ENCODE measurements at places on chromosomes 6 and 20.

DNA sequence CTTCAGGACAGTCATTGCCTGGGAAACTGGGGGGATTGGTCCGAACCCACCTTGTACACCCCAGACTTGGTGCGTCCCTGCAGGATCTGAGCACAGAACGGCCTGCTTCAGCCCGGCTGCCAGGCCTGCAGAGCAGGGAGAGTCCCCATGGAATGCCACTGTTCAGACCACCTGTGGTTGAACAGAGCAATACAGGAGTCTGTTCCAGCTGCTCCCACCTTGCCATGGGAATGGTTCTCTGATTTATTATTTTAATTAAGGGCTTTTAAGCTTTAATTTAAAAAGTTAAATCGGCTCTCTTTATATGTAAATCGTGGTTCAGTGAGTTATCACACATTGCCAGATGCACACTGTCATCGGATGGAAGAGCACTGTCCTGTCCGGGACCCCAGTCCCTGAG, 310.4 kb downstream of the CDH4 start:
- no peak for DNase-seq

DNA sequence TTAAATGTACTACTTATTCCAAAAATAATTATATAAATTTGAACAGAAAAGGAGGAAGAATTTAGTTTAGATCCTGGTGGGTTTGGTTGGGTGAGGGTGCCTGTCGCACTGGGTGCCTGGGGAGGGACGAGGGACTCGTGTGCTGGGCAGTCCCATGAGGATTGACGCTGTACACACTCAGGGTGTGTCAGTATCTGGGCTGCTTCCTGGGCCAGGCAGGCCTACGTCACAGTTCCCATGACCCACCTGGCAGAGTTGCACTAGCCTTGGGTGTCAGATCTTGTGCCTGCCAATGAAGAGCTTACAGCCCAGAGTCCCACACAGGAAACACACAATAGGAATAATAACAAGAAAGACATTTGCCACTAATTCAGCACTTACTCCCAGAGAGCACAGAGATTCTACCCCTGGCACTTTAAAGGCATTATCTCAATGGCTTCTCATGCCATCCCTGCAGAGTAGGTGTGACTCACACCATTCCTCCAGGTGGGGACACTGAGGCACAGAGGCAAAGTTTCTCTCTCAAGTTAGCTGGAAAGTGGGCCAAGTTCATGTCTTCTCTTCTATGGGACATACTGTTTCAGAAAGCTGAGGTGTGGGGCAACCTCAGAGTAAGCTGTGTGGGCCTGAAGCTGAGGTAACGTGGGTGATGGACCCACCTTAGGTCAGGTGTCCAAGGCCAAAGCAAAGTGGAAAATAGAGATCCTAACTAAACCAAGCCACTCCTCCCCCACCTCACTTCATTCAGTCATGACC, 1.3 kb upstream of the SDCBP2 start:
- DNase-seq = no peak

DNA sequence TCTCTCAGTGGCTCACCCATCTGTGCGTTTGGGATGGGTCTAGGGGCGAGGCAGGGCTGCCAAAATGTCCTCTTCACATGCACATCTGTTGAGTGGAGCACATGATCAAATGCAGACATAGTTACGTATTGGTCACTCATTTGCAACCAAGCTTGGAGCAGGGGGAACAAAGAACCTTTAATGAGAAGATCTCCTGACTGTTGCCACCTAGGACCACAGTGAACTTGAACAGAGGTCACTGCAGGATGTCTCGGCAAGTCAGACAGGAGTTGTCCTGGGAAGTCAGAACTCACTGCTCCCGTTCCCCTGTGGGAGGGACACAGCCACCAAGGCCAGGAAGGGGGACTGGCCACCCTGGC, 73.4 kb downstream of the SSR1 start:
- no peak for DNase-seq

DNA sequence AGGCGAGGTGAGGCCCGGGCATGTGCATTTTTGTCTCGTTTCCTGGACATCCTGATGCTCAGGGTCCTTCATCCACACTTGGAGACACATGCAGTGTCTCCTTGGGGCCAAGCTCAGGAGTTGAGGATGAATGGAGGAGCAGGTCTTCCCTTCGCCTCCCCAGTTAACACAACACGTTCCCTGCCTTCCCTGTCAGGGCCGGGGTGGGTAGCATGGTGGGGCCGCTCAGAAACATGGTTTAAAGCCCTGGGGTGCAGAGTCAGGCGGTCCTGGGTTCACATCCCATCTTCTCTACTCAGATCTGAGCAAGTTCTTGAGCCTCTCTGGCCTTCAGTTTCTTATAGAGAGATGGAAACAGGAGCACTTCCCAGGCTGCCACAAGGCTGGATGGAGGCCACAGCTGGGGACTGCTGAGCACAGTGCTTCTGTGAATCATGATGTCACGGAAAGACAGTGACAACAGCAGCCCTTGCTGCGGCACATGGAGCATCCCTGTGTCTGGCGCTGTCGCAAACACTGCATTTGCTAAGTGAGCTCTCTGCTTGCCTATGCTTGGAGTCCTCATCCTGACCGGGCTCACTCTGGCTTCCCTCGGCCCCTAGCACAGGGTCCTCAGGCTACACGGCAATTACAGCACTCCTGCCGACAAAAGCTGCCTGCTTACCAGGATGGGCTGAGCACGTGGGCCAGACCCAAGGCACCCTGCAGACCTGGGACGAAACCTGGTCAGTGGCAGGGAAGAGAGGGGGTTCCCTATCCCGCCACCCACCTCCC, 45.6 kb upstream of the STX16 start:
- no peak for DNase-seq

DNA sequence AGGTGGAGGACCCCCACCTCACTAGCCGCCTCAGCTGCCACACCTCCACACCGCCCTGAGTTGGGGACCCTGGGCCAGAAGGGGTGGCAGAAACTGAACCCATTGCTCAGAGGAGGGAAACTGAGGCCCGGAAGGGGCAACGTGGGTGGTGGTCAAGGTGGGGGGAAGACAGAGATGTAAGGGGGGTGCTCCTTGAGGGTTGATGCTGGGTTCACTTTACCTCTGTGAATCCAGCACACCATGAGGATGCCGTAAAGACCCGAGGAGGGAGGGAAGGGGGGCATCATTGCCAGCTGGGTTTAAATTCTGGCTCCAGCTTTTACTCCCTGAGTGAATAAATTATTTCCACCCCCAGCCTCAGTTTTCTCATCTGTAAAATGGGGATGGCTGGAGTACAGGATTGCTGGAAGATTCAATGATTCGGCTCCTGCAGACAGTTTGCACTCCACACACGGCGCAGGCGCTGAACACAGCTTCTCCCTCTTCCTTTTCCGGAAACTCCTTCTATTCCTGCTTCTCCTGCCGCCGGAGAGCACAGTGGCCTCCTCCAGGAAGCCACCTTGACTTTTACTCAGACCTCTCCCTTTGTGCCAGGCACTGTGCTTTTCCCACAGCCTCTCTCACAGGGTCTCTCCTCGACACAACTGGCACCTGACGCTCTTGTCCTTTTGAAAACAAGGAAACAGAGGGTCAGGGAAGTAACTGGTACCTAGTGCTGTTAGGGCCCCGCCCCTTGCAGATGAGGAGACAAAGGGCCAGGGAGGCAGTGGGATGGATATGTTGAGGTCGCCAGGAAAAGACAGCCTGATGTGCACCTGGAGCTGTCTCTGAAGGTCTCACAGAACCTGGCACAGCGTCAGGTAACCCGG, 59.4 kb downstream of the UBE2V1 start:
- DNase-seq = no peak

- no peak for DNase-seq
Measured at GRCh38 chr6:162387718-162388382, 339.7 kb downstream of the PRKN start.

DNA sequence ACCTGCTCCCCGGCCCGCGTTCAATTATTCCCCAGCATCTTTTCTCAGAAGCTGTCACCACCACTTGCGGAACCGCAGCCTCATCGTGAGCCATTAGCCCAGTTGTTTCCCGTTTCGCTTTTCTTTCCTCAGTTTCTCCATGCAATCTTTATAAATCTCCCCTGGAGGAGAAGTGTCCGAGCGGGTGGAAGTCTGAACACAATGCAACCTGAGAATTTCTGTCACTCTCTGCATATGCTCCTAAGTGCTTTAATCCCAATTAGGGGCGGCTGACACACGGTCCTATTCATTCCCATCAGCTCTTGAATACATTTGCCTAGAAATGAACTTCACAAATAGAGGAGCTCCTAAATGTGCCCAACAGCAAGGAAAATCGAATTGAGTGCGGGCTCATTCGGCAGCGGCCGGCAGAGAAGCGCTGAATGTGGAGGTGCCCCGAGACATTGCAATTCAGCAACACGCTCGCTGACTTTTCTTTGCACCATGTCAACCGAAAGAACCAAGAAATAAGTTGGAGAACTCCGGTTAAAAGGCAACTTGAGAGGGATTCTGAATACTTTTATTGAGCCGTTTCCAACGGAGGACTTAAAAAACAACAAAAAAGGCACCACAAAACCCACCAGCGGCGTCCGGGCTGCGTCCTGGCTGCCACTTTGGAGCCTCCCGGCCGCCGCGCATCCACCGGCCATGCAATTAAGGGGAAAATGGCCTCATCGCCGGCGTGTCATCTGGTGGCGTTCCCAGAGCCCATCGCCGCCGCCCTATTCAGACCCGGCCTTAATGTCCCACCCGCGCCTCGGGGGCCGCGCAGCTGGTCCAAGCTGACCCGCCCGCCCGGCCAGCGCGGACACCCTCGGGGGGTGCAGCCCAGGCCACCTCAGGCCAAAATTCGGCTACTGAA, 3.9 kb upstream of the PRDM13 start:
- DNase-seq = no peak

- no peak for DNase-seq
Measured at GRCh38 chr6:17149571-17149970, 47.7 kb downstream of the STMND1 start.

- no peak for DNase-seq
Measured at GRCh38 chr6:63975699-63976098, 340.1 kb downstream of the PHF3 start.

- no peak for DNase-seq
Measured at GRCh38 chr6:5423251-5423650, 161.9 kb downstream of the FARS2 start.

DNA sequence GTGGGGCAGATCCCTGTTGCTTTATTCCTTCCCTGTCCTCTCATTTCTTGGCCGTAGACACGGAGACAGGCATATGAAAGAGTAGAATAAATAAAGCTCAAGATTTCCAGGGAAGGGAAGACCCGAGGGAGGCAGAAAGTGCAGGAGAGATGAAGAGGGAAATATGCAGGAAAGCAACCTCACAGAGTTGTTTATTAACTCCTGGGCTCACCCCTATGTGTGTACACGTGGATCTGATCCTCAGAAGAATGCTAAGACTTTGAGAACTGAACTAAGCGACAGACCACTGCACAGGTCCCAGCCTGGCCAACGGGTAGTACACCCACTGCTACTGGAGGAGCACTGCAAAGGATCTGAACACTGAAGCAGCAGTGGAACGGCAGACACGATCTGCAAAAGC, 156.2 kb downstream of the KIF16B start:
- DNase-seq = no peak

GRCh38 chr20:59340201-59340885, 39.9 kb downstream of the EDN3 start:
- DNase-seq = no peak

- DNase-seq = no peak
Measured at GRCh38 chr20:41344477-41344876, 3.9 kb downstream of the LPIN3 start.

GRCh38 chr6:25312034-25312620, 33.0 kb downstream of the CARMIL1 start:
- DNase-seq = no peak

DNA sequence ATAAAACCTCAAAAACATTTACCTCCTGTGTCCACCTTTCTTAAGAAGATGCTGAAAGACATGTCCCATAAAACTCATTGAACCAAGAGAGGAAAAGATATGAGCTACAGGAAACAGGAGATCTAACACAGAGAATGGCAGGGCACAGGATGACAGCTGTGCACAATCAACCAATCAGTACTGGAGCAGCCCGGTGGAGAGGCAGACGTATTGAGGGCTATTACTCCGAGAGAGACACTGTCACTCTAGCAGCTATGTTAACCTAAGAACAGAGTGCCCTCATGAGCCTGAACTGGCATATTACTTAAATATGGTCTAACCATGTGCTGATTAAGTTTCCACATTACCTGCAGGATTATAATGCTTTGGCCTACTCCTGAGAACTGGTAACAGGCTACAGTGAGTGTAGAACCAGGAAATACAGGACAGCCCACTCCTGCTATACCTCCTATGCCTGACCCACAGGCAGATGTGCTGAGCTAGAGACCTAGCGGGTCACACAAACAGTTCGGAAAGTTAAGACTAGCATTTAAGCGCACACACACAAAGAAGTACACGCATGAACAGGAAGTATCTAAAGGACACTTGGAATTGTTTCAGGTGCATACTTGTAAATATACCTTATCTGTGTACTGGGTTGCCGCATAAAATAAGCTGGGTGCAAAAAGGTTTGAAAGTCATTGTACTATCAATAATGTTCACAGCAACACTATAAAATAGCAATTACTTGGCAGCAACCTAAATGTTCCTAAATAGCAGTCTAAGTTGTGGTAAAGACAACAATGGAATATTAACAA, 199.3 kb upstream of the SHLD1 start:
- DNase-seq = no peak

DNA sequence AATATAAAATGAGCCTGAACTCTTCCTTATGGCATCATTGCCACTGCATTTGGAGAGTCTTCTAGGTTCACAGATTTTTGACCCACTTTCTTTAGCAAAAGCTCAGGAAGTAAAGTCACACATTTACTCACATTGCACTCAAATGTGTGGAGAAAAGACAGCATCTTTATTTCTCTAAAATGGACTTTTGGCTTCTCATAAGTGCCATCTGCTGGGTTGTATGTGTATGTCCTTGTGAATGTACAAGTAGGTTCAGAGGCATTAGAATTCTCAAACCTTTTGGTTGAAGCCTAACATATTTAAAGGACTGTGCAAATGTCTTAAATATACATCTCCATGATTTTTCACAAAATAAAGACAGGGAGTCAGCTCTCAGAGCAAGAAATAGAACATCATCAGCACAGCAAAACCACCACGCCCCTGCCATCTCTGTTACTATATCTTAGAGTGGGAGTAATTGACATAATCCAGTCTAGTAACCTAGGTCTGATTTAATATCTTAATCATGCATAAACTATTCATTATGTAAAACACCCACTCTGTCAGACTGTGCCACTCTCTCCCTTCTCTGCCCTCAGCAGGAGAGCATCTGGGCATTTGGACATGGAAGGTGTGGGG, 42.2 kb upstream of the SPTLC3 start:
- no peak for DNase-seq

DNA sequence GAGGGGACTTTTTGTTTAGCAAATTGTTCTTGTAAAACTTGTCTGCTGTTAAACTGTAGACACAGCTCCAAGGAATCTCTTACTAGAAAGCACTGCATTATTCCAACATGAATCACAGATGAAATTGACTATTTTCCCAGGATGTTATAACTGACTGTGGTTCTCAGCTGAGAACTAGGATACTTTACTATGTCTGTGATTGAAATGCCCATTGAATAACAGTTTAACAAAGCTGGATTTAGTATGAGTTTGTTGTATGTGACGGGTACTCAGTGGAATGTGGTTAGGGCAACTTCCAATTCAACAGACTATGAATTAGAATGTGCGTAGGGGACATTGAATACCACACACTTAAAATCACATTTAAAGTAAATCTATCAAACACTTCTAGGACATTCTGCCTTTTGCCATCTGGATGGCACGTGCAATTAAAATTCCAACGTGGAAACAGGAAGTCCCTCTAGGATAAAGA, 193.4 kb upstream of the PREP start:
- DNase-seq = no peak

Data from cortex of kidney (tissue), 1 donor.